ENCODE measurements at places on chromosomes 13 and 19. TPM values are rescaled to one million over a fixed set of nuclear protein-coding genes. Genes with fewer than 3 reads are reported as not detected.

The ZNF91 gene
- polyA plus RNA-seq: 8.2 TPM

The ADGRE1 gene
- not detected for polyA plus RNA-seq

The CGB7 gene
- polyA plus RNA-seq: not detected

The RNF126 gene
- 35.0 TPM for polyA plus RNA-seq

The IRS2 gene
- 2.7 TPM for polyA plus RNA-seq

The ZNF534 gene
- not detected for polyA plus RNA-seq

The CYP4F8 gene
- polyA plus RNA-seq: not detected

The FGF21 gene
- polyA plus RNA-seq: not detected

All from stomach (tissue), 19 donors.